Stimulated activated CD8-positive, alpha-beta memory T cell treated with anti-CD3 and anti-CD28 coated beads, Interleukin-4, amount 100 ng/mL, for 1 hour (primary cell): ENCODE measurements at places on chromosomes 6 and 20.

GRCh38 chr20:61127311-61128039 lies 124.6 kb upstream of the CDH4 start:
- no peak for DNase-seq

- DNase-seq = no peak
These were observed 38.6 kb downstream of the GHRH start for GRCh38 chr20:37223053-37223452.

DNA sequence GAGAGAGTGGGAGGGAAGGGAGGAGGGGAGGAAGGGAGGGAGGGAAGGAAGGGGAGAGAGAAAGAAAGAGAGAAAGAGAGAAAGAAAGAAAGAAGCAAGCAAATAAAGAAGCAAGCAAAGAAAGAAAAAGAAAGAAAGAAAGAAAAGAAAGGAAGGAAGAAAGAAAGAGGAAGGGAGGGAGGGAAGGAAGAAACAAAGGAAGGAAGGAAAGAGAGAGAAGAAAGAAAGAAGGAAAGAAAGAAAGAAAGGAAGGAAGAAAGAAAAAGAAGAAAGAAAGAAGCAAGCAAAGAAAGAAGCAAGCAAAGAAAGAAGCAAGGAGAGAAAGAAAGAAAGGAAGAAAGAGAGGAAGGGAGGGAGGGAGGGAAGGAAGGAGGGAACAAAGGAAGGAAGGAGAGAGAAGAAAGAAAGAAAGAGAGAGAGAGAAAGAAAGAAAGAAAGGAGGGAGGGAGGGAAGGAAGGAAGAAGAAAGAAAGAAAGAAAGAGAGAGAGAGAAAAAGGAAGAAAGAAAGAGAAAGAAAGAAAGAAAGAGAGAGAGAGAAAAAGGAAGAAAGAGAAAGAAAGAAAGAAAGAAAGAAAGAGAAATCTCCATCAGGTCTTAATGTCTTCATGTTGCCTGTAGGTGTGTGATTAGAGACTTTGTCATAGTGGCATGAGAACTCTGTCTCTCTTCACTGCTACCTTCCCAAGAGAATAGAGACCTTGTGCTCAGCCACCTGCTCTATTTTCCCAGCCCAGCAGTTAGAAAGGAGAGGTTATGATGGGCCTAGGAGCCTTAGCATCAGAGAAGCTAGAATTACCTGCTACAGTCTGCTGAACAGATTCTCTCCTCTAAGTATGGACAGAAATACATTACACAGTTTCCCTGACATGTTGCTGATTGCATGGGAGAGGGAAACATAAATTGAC lies 5.0 kb downstream of the SEMG1 start:
- DNase-seq = no peak

DNA sequence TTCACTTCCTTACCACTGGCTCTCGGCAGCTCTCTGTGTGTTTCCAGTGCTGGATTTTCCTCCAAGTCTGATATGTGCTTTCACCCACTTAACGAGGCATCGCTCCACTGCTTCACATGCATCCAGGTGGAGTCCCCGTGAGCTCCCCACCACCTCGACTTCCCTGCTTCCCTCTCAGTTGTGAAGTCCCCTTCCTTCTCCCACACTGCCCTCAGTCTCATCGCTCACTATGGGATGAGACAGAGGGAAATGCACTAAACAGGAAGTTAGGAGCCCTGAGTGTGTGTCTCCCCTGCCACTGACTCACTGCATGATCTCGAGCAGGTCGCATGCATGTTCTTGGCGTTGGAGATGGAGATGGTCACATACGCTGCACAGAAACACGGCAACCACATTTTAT lies 84.0 kb downstream of the MTHFD1L start:
- DNase-seq = no peak

GRCh38 chr6:118752803-118753202 lies 101.4 kb upstream of the CEP85L start:
- DNase-seq = no peak

DNA sequence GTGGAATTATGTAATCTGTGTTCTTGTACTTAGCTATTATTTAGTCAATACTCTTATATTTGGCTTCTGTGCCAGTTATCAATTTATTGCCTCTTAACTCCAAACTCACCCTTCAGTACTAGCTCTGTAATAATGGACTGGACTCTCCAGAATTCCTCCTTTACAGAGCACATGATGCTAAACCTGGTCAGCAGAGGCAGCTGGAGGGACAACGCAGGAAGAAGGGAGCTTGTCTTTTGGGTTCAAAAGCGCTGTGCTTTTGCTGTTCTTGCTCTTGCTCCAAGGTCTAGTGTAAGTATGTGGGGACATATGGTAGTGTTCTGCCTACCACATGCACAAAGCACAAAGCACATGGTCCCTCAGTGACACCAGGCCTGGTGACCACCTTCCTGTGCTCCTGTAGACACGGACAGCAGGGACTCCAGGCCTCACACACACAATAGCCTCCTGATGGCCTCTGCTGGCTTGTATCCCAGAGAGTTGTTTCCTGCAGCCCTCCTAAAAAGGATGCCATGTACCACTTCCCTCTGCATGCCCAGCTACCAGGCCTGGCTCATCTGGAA lies 46.1 kb downstream of the CHD6 start:
- no peak for DNase-seq

DNA sequence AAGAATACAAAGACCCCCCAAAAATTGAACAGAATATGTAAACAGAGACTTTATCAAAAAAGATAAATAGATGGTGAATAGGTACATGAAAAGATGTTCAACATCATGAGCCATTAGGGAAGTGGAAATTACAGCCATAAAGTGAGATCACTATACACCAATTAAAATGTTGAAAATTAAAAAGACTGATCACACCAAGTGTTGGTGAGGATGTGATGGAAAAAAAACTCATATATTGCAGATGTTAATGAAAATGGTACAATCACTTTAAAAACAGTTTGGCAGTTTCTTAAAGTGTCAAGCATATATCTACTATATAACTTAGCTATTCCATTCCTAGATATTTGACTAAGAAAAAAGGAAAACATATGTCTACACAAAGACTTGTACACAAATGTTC lies 280.5 kb downstream of the DHX35 start:
- no peak for DNase-seq

DNA sequence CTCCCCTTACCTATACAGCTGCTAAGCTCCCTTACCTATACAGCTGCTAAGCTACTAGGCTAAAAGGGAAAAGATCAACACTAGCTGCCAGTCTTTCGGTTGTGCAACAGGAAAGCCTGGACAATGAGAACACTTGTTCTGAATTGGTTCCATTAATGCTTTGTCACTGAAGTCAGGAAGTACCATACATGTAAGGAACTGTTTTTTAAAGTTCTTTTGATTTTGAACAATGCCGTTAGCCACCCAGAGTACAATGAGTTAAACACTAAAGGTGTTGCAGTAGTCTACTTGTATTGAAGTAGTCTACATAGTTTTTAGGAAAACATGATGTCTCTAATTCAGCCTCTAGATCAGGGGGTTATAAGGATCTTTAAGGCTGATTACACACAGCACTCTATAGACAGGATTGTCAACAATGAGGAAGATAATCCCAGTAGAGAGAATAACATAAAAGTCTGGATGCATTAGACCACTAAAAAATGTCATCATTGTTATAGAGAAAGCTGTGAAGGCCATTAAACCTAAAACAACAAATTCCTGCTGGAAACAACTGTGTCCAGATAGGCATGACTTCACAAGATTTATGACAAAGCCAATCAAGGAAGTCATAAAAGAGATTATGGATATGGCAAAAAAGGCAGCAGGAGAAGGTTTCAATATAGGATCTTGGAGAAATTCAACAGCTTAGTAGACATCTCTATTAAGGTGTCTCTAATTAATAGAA lies 306.3 kb downstream of the PHF3 start:
- no peak for DNase-seq

DNA sequence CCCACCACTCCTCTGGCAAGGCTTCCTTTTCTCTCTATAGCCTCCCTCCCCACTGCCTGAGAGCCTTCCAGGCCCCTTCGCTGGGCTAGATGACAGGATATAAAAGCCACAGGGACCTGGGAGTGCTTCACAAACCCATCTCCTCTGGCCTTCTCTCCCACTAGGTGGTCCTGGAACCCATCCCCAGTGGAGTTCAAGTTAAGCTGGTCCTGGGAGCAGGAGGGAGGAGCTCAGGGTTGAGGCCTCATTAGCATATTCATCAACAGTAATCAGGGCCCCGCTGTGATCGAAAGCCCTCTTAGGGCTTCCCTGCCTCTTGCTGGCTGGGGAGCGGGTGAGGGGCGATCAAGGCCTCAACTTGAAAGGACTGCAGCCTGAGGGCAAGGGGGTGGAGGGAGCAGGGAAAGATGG lies 9.1 kb downstream of the EBF4 start:
- DNase-seq = no peak

GRCh38 chr6:165616116-165616515 lies 46.9 kb downstream of the PDE10A start:
- DNase-seq = no peak

GRCh38 chr20:58888521-58889333 lies 36.2 kb downstream of the GNAS start:
- DNase-seq = peak; percentile 64

- no peak for DNase-seq
These were observed 5.4 kb downstream of the CTSZ start for GRCh38 chr20:59001449-59002171.

- no peak for DNase-seq
These were observed 14.8 kb upstream of the SERPINB9 start for GRCh38 chr6:2917801-2918445.

GRCh38 chr20:25058847-25059810 lies 1.2 kb upstream of the ACSS1 start:
- no peak for DNase-seq

- DNase-seq = no peak
These were observed 278.6 kb downstream of the TBC1D32 start for GRCh38 chr6:121055572-121056163.

GRCh38 chr6:49923826-49924225 lies 40.1 kb downstream of the DEFB114 start:
- no peak for DNase-seq

DNA sequence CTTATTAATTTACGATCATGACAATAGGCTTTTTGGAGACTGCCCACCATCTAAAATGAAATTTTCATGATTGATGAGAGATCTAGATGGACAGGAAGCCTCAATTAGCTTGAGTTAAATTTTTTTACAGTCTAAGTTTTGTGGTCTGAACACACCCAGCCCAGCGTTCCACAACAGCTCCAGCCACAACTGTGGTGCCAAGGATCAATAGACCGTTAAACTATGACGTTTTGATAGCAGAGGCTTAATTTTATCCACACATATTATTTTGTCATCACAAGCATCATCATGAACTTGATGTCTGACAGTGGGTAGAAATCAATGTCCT lies 5.5 kb upstream of the GABRR1 start:
- no peak for DNase-seq

- no peak for DNase-seq
These were observed 624.1 kb upstream of the CDH4 start for GRCh38 chr20:60627751-60628565.

DNA sequence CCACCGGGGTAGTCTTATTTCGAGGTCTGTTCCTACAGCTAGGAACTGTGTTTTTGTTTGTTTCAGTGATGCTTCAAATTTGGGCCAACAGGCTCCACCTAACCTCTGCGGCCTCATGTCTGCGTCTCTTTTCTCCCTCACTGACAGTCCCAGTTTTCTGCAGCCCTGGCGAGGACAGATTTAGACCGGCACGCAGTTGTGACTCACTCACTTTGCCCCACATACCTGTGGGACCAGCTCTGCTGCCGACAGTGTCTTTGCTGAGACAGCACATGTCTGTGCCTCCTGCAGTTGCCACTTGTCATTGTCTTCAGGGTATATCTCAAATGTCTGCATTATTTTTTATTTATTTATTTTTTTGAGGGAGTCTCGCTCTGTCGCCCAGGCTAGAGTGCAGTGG lies 29.2 kb downstream of the OSBPL2 start:
- DNase-seq = no peak

GRCh38 chr6:43036712-43037111 lies 15.3 kb downstream of the RRP36 start:
- DNase-seq = no peak

- no peak for DNase-seq
These were observed 98.2 kb downstream of the CLIC5 start for GRCh38 chr6:45917439-45917838.

DNA sequence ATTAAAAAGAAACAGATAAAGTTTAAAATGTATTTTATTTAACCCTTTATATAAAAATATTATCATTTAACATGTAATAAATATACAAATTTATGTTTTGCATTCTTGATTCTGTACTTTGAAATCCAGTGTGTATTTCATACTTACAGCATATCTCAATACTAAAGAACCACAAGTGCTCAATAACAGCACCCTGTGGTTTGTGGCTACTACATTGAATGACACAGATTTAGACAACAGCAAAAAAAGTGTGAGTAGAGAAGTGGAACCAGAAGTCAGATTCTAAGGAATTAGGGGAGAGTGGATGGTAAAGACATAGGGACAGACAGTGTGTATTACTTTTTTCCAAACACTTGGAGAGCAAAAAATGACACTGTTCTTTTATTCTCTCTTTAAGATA lies 524.5 kb downstream of the BMP2 start:
- no peak for DNase-seq

- no peak for DNase-seq
These were observed 57.3 kb downstream of the BCKDHB start for GRCh38 chr6:80163754-80164187.

DNA sequence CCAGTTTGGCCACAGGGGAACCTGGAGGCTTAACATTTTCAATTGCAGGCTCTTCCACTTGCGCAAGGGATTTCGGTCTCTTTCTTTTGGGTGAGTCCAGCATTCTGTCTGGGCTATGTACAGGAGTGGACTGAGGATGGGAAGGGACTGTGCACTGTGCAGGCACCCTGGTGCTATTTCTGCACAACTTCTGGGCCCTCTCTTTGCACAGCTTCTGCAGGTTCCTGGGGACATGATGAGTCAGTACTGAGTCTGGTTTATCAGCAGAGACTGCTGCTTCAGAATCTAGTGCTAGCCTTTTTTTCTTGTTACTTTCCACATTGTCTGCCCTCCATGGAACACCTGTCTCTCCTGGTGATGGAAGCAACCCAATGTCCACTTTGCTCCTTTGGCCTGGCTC lies 78.5 kb upstream of the ASF1A start:
- DNase-seq = no peak

DNA sequence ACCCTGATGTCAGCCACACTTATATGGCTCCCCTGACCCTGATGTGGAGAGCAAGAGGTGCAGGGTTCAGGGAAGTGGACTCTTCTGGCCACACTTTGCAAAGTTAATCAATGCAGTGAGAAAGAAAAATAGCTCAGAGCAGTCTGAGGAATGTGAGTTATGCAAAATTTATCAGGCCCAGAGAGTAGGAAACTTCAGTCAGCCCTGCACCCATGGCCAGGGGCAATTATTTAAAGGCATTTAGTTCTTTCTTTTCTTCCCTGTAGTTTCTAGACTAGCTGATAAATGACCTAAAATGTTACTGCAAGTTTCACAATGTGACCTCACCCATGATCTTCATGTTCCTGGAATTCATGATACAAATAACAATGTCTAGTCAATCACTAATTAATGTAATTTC lies 143.7 kb upstream of the GGTLC1 start:
- DNase-seq = no peak

- DNase-seq = no peak
These were observed 243.3 kb downstream of the TAF4 start for GRCh38 chr20:61822396-61822795.

GRCh38 chr6:5398530-5398929 lies 137.2 kb downstream of the FARS2 start:
- no peak for DNase-seq
